ENCODE measurements at places on chromosomes 3 and 15. TPM values are rescaled to one million over a fixed set of nuclear protein-coding genes. Genes with fewer than 3 reads are reported as not detected.

DNA sequence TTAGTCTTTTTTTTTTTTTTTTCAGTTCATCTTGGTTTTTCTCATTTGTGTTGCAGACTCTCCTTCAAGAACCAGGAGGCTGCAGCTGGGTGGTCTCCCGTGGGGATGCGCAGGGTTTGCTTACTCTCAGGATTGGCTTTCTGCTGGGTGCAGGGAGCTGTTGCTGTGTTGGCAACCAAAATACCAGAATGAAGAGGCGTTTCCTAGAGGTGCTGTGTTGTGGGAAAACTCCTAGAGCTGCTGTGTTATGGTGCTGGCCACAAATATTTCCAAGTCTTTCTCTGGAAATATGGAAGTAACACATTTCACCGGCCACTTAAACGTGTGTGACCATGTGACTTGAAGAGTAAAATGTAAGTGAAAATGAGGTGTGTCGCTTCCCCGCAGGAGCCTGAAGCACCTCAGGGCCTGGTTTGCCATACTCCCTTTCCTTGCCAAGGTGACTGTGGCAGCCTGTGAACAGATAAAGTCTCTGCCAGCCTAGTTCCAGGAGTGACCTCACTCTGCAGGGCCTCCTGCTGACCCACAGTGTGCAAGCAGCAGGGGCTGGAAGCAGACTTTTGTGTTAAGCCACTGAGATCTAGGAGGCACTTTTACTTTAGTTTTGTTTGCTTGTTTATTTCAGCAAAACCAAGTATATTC lies 258.9 kb downstream of the ADAMTS17 start:
- no peak for DNase-seq

ACKR4 gene
- 1.6 TPM for polyA plus RNA-seq

GRCh38 chr15:90221246-90221900 lies 12.4 kb downstream of the CIB1 start:
- no peak for DNase-seq

IQCH gene
- 10.0 TPM for polyA plus RNA-seq

Data from left kidney (tissue), 8 donors.